ENCODE measurements at places on chromosomes 5 and 9.

GRCh38 chr9:37927132-37927531 lies 23.2 kb upstream of the SLC25A51 start:
- DNase-seq, result no peak

DNA sequence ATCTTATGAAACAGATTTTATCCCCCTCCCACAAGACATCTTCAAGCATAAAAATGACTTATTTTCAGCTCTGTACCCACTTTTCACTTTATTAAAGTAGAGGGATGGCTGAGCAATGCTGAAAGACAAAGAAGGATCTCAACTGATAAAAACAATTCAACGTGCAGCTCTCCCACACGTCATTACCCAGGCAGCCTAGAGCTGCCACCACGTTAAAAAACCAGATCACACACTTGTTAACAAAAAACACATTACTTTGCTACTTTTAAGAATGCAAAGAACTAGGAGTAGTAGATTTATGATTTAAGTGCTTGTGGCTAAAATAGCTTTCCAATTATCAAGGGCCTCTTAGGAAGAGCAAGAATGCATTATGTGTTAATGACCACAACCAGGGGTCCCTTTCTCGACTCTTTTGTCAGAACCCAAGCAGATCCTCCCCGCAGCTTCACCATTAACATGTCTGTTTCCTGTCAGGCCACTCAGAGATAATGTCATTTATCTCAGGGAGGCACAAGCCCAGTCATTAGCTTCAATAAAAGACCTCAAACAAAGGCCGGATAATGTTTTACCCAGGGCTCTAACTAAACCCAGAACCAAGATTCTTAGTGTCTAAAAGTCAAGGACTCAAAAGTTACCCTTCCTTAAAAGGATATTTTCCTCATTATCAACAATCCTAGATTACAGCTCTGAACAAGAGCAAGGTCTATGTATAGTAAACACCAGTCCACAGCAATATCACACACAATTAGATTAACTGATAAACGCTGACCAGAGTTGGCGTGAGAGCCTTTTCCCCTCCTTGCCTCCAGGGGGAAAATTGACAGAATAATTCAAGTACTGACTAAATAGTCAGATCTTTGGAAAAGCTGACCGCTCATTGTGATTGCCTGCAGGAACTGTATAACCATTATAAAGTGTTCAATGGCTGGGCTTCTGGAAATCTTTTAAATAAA lies 7.5 kb downstream of the ZNF608 start:
- DNase-seq, result no peak

DNA sequence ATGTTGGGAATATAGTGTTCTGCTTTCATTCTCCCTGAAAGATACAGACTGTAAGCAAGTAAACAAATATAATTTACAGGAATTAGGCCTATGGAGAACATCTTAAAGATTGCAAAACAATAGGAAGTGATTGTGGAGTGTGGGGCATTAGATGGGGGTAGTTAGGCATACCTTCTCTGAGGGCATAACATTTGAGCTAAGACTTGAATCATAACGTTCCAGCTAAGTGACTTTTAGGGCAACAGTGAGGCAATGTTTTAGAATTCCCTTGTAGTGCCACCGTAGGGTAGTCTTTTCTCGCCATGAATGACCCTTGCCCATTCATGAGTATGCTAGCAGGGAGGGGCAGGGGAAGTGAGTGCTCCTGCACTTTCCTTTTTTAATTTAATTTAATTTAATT lies 173.3 kb downstream of the SPATA31D1 start:
- no peak for DNase-seq

DNA sequence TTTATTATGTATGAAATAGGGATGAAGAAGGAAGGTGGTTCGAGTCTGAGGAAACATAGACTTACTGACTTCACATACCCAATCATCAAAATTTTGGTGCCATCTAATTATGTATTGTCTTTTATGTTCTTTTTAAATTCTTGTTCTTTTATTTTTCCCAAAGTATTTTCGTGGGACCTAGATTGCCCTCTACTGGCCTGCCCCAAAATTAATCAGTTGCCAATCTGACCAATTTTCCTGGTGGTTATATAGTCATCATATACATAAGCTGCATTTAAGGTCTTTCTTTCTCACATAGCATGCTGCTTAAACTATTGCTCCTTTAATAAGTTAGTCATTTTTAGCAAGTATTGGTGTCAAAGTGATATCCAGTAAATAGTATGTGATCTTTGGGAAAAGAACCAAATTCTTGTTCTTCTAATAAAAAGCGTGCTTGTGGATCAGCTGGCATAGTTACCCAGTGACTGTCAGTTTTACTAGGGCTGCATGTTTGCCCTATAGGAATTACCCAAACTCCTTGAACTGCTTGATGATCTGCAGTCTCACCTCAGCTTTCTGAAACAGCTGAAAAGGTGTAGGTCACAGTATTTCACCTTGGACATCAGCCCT lies 223.5 kb downstream of the SH3GL2 start:
- peak; percentile 5 for DNase-seq

- no peak for DNase-seq
These were observed 10.7 kb upstream of the SUB1 start for GRCh38 chr5:32574540-32575175.

- peak; percentile 67 for DNase-seq
These were observed 25.8 kb downstream of the FPGS start for GRCh38 chr9:127828262-127829031.

DNA sequence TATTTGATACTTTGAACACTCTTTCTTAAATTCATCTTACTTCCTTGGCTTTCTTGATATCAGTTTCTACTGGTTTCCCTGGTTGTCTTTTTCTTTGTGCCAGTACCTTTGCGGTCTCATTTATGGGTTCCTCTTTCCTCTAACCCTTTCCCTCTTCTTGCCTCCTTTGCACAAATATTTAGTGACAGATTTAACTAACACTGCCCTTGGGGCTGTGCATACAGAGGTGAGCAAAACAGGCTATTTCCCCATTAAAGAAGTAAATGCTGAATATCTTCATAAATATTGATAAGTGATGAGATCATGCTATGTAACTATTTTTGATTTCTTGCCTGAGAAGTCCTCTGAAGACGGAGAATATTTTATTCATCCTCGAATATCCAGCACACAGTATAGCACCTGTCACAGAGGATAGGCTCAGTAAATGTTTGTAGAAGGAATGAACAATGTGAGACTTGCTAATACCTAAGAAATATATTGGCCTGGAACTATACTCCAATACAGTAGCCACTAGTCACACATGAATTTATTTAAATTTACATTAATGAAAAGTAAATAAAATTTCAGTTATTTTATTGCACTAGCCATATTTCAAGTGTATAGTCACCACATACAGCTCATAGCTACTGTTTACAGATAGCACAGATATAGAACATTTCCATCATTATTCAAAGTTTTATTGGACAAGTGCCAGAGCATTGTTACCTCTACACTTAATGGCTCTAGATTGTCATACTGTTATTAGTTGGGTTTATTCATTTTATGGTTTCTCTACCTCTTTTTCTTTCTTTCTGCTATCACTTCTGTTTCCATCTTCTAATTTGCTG lies 90.4 kb downstream of the RIC1 start:
- no peak for DNase-seq

- DNase-seq, result no peak
These were observed 53.7 kb upstream of the HRH2 start for GRCh38 chr5:175603987-175604739.

- no peak for DNase-seq
These were observed 473.5 kb upstream of the DAP start for GRCh38 chr5:11234501-11234911.

GRCh38 chr5:54547711-54548250 lies 30.2 kb downstream of the SNX18 start:
- DNase-seq, result no peak

- peak; percentile 42 for DNase-seq
These were observed 651 bp downstream of the TRIM23 start for GRCh38 chr5:65623482-65623881.

DNA sequence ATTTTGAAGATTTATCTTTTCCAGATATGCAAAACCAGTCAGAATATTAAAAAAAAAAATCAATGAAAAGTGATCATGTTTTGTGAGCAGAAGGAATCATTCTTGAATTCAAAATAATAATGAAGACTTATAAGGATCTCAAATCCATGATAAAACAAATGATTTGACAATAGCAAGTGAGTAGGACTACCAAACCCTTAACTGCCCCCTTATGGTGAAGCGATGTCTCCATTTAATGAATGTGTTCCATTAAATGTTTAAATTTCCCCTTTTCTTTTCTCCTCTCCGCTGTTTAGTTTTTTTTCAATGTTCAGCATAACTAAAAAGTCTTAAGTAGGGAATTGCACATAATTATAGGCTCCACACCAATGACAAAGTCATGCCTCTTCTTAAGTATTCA lies 12.2 kb upstream of the MARCHF3 start:
- peak; percentile 16 for DNase-seq

DNA sequence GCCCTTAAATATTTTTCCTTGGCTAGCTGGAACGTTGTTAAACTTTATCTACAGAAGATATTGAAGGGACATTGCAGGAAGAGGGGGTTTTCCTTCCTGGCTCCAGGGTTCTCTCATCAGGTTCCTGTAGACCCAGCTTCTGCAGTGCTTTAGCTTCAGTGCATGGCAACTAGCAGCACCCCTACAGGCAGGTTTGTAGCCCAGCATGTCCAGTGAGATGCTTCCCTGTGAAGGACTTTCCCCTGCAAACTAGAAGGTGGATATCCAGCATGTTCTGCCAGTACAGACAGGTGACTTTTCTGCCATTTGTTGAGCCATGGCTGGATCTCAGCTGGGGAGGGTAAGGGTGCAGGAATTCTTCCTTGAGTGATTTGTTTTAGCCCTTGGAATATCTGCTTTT lies 10.4 kb downstream of the CCL28 start:
- peak; percentile 8 for DNase-seq

- DNase-seq, result no peak
These were observed 62.9 kb downstream of the MLLT3 start for GRCh38 chr9:20559231-20559890.

DNA sequence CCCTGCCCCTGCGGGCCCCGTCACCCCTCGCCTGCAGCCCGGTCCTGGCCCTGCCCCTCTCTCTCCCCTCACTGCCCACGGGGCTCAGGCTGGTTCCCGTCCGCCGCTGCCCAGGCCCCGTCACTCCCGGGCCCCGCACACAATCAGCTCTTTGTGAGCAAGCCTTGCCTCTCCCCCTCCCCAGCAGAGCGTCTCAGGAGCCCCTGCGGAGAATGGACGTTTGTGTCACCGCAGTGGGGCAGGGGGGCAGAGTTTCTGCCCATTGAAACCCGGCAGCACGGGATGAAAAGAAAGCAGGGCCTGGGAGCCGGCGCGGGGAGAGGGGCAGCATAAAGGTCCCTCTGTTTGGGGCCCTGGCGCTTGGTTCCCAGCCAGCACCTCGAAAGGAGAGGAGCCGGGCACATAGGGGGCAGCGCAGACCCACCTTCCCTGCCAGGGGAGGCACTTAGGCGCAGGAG lies 13.5 kb upstream of the NUP214 start:
- no peak for DNase-seq
